Tibial nerve (tissue), 4 donors: ENCODE measurements at places on chromosomes 2 and 18. TPM values are rescaled to one million over a fixed set of nuclear protein-coding genes. Genes with fewer than 3 reads are reported as not detected.

The HOXD11 gene
- 0.21 TPM for total RNA-seq

GRCh38 chr2:135258193-135258592 is 206.1 kb downstream of the RAB3GAP1 start:
- DNase-seq, result no peak
- H3K36me3 ChIP-seq, result peaks cover 12% of the 10 kb centered on the region
- no peak overlapping the region for H3K4me3 ChIP-seq
- H3K27ac ChIP-seq, result no peak overlapping the region
- no peaks in the 10 kb centered on the region for H3K4me1 ChIP-seq
- H3K27me3 ChIP-seq, result no peaks in the 10 kb centered on the region

DNA sequence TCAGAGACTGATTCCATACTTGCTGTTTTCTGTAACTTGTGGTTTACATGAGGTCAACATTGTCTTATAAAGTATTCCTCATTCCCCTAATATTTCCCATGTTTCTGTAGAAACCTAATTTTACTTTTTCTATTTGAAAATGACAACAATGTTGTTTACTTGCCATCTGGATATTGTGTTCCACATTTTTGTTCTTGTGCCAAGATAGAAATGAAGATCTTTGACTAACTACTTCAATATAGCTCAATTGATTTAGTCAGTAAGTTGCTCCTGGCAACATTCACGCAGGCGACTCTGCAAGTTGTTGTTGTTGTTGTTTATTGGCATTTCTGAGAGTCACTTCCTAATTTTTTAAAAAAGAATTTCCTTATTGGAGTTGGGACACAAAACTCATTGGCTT is 69.5 kb downstream of the CAVIN2 start:
- H3K27ac ChIP-seq, result no peak overlapping the region
- no peaks in the 10 kb centered on the region for H3K36me3 ChIP-seq
- H3K27me3 ChIP-seq, result no peaks in the 10 kb centered on the region
- no peak overlapping the region for H3K4me3 ChIP-seq

The ARHGEF4 gene
- total RNA-seq, result 24.5 TPM

- H3K4me3 ChIP-seq, result no peak overlapping the region
- H3K36me3 ChIP-seq, result no peaks in the 10 kb centered on the region
- no peak for DNase-seq
- no peak overlapping the region for H3K27ac ChIP-seq
- no peaks in the 10 kb centered on the region for H3K4me1 ChIP-seq
Observed at GRCh38 chr2:235312571-235312970, 181.3 kb upstream of the AGAP1 start.

DNA sequence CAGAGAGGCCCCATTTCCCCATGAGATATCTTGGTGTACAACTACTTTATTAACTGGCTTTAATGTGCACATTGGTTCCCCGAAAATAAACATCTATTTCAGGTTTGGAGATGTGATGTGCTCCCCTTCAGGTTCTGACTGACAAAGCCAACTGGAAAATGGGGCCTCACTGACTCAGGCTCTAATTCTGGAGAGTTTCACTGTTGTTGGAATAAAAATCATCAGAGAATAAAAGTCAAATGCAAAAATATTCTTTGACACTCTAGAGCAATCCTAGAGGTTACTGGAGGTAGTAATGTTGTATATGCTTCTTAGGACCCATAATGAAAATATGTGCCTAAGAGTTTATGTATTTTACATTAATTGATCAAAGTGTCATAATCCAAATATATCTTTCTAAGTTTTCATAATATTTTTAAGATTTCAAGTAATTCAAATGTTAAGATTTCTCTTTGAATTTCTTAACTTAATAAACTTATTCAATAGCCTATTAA is 189.9 kb upstream of the COL3A1 start:
- no peaks in the 10 kb centered on the region for H3K27me3 ChIP-seq
- H3K4me1 ChIP-seq, result no peaks in the 10 kb centered on the region
- no peak overlapping the region for H3K27ac ChIP-seq
- H3K36me3 ChIP-seq, result no peaks in the 10 kb centered on the region
- no peak overlapping the region for H3K4me3 ChIP-seq
- DNase-seq, result no peak

- no peaks in the 10 kb centered on the region for H3K4me1 ChIP-seq
- DNase-seq, result no peak
- no peak overlapping the region for H3K4me3 ChIP-seq
- H3K27ac ChIP-seq, result no peak overlapping the region
- no peaks in the 10 kb centered on the region for H3K27me3 ChIP-seq
- H3K36me3 ChIP-seq, result no peaks in the 10 kb centered on the region
Observed at GRCh38 chr2:10267036-10267435, 35.7 kb upstream of the HPCAL1 start.

GRCh38 chr18:61085036-61085435 is 248.2 kb upstream of the CDH20 start:
- no peaks in the 10 kb centered on the region for H3K36me3 ChIP-seq
- H3K4me3 ChIP-seq, result no peak overlapping the region
- no peak for DNase-seq

GRCh38 chr2:169072163-169072925 is 3.0 kb downstream of the DHRS9 start:
- no peaks in the 10 kb centered on the region for H3K27me3 ChIP-seq
- H3K4me3 ChIP-seq, result no peak overlapping the region
- no peak for DNase-seq
- H3K4me1 ChIP-seq, result no peaks in the 10 kb centered on the region
- peak overlapping the region; percentile 41 for H3K27ac ChIP-seq
- no peaks in the 10 kb centered on the region for H3K36me3 ChIP-seq

- no peaks in the 10 kb centered on the region for H3K36me3 ChIP-seq
- H3K4me1 ChIP-seq, result no peaks in the 10 kb centered on the region
- no peak for DNase-seq
- no peak overlapping the region for H3K27ac ChIP-seq
Observed at GRCh38 chr2:4455486-4456155, 752.2 kb downstream of the DCDC2C start.

DNA sequence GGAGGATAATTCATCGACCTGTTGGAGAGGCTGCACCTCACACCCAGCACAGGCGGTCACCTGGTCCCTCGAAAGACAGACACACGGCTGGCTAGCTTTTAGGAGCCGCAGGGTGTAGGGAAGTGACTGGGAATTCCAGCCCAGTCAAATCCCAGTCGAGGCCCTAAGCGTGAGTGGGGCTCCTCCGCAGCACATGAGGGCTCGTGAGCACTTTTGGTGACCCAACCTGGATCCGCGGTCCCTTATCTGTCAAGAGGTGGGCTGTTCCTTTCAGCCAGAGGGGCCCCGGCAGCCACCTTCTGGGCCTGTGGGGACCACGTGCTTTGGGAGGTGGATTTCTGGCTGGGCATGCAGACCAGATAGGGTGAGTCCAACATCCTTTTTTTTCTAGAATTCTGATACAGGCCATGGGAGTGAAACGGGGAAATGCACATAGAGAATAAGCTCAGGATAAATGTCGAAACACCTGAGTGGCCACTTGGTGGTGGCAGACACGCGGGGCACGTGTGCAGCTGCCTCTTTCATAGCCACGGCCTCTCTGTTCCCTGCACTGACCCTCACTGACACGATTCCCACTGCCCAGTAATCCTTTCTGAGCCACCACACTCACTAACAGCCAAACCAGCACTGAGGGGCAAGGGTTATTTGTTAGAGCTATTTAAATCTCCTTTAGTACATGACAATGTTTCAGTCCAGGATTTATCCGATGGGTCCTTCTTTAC is 148.4 kb upstream of the PXDN start:
- no peaks in the 10 kb centered on the region for H3K4me1 ChIP-seq
- no peaks in the 10 kb centered on the region for H3K27me3 ChIP-seq
- no peak overlapping the region for H3K27ac ChIP-seq
- no peak overlapping the region for H3K4me3 ChIP-seq
- H3K36me3 ChIP-seq, result no peaks in the 10 kb centered on the region
- DNase-seq, result no peak

GRCh38 chr2:221573430-221574230 is 1.5 kb upstream of the EPHA4 start:
- H3K27ac ChIP-seq, result peak overlapping the region; percentile 87
- H3K36me3 ChIP-seq, result no peaks in the 10 kb centered on the region
- DNase-seq, result peak; percentile 82
- peaks cover 44% of the 10 kb centered on the region for H3K4me1 ChIP-seq

The DYNAP gene
- total RNA-seq, result not detected

DNA sequence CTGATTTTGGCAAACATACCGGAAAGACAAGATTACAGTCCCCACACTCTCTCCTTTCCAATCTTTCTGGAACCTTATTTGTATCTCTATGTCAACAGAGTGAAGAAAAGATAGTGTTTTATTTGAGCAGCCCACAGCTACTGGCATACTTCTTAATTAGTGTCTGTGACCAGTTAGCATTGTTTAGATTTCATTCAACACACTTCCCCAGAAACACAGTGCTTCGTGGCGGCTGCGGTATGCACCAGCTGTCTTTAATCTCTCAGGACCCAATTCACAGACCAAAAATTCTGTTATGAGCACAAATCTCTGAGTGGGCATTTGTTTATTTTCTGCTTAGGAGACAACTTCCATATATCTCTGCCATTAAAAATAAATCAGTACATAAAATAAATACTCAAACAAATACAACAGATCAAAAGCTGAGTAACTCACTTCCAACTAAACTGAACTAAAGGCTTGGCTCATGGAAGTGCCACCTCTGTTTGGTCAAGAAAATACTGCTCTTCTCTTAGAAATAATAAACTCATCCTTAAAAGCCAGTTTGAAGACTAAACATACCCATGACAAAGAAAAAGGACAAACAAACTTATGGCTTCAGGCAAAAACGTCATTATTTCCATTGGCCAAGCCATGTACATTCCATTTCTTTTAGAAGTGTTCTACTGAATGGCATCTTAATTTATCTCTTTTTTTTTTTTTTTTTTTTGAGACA is 392.4 kb downstream of the TXNL1 start:
- H3K4me3 ChIP-seq, result no peak overlapping the region
- no peaks in the 10 kb centered on the region for H3K4me1 ChIP-seq
- DNase-seq, result no peak
- H3K27me3 ChIP-seq, result no peaks in the 10 kb centered on the region

GRCh38 chr2:60002183-60002867 is 551.1 kb downstream of the BCL11A start:
- H3K27me3 ChIP-seq, result no peaks in the 10 kb centered on the region
- H3K4me3 ChIP-seq, result no peak overlapping the region
- DNase-seq, result no peak
- no peaks in the 10 kb centered on the region for H3K36me3 ChIP-seq

The CYRIA gene
- total RNA-seq, result 5.0 TPM

GRCh38 chr18:24853076-24853475 is 392.6 kb downstream of the HRH4 start:
- no peak overlapping the region for H3K4me3 ChIP-seq
- H3K4me1 ChIP-seq, result no peaks in the 10 kb centered on the region
- H3K27ac ChIP-seq, result no peak overlapping the region

DNA sequence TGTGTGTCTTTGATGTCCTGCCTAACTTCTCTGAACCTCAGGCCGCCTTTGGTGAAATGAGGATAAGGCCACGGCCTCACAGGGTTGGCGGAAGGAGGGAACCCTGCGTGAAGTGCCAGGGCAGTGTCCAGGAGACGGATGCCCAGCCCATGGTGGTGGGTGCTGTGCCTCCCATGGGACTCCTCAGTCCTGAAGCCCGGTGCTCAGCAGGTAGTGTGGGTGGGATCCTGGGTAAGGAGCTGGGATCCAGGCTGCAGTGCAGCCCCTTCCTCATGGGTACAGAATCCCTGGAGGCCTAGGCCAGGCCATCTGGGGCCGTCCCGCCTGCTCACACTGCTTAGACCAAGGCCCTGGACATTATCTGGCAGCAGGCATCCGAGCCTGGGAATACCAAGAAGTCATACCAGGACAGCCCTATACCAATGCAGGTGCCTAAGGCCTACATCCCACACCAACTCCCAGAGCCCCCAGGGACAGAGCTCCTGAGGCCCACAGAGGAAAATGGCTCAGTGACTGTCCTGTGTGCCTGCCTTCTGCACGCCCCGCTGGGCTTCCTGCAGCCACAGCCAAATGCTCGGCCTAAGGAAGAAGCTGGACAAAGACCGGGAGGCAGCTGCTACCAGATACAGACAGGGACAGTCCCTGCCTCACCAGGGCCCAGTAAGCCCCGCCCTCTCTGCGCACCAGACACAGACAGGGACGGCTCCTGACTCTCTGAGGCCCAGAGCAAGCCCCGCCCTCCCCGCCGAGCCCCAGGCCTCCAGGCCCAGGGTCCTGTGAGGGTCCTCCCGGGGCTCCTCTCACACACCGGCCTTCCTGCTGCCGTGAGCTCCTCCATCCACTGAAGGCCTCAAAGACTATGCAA is 78.0 kb downstream of the NDUFA10 start:
- no peaks in the 10 kb centered on the region for H3K36me3 ChIP-seq
- H3K27ac ChIP-seq, result no peak overlapping the region
- no peaks in the 10 kb centered on the region for H3K4me1 ChIP-seq
- no peak for DNase-seq
- H3K27me3 ChIP-seq, result no peaks in the 10 kb centered on the region

DNA sequence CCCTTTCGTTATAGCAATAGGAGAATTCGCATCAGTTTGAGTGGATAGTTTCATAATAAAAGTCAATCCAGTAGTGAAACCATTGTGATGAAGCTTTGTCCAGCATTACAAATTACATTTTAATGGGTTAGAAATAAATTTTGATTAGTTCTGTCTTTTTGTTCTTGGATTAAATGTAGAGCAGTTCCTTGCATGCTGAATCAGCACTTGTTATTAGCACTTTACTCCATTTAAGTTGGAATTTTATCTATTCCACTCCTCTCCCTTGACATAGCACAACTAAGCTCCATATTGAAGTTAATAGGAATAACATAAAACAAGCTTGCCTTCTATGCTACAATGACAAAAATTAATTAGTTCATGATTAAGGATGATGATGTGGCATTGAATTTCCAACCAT is 624.1 kb downstream of the CCDC85A start:
- H3K4me3 ChIP-seq, result no peak overlapping the region
- H3K27ac ChIP-seq, result no peak overlapping the region
- H3K4me1 ChIP-seq, result no peaks in the 10 kb centered on the region
- H3K27me3 ChIP-seq, result no peaks in the 10 kb centered on the region
- H3K36me3 ChIP-seq, result no peaks in the 10 kb centered on the region

GRCh38 chr2:170101789-170102188 is 76.2 kb upstream of the MYO3B start:
- no peaks in the 10 kb centered on the region for H3K36me3 ChIP-seq
- no peak for DNase-seq
- no peaks in the 10 kb centered on the region for H3K27me3 ChIP-seq
- no peaks in the 10 kb centered on the region for H3K4me1 ChIP-seq
- H3K27ac ChIP-seq, result no peak overlapping the region
- H3K4me3 ChIP-seq, result no peak overlapping the region

DNA sequence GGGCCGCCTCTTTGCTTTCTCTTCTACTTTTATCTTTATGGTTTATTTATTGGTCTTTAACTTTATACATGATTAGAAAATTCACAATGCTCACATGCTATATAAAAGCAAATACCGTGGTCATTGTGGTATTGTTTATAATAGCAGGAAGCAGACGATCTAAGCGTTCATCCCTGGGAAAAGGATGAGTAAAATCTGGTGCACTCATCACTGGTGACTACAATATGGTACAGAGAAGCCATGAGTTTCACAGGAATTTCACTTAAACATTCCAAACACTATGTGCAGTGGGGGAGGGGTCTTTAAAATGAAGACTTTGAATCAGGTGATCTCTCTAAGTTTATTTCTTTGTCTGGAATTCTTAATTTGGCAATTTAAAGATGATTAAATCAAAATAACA is 97.9 kb downstream of the SCN3A start:
- H3K4me1 ChIP-seq, result no peaks in the 10 kb centered on the region
- no peaks in the 10 kb centered on the region for H3K27me3 ChIP-seq
- no peak overlapping the region for H3K27ac ChIP-seq
- no peaks in the 10 kb centered on the region for H3K36me3 ChIP-seq
- DNase-seq, result no peak
- H3K4me3 ChIP-seq, result no peak overlapping the region

The NBEAL1 gene
- 48.9 TPM for total RNA-seq
